Uterus (tissue), 4 donors: ENCODE measurements at places on chromosomes 4 and X. TPM values are rescaled to one million over a fixed set of nuclear protein-coding genes. Genes with fewer than 3 reads are reported as not detected.

DNA sequence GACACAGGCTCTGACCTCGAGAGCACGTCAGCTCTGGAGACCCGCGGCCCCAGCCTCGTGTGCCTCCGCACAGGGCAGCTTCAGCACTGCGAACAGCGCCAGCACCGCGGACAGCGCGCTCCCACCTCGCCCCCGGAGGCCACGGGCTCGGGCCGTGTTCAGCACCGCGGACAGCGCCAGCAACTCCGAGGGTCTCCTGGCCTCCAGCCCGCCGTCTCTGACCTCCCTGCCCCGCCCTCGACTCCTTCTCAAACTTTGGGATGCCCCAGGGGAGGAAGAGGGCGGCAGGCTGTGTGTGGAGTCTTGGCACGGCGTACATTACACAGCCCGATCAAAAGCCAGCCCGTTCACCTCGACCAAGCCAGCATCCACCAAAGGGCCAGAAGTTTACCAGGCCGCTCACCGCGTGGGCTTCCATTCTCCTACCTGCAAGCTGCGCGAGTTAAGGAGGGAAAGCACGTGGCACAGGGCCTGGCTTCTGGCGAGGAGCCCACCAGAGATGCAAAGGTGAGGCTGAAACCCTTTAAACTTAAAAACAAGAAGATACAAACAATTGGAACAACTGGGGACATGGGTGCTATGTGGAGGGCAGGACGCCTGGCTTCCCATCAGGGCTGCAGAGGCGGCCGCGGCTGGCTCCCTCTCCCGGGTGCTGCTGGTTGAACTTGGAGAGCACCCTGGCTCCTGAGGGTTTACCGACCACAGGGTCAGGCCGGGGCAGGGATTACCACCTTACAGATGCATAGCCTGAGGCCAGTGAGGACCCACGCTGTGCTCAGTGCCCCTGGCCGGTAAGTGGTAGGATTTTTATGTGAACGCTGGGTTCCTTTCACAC is 4.5 kb upstream of the NKX1-1 start:
- H3K36me3 ChIP-seq = no peaks in the 10 kb centered on the region
- H3K4me1 ChIP-seq = peaks cover 19% of the 10 kb centered on the region
- H3K4me3 ChIP-seq = no peak overlapping the region
- H3K27me3 ChIP-seq = peaks cover 17% of the 10 kb centered on the region
- no peak for DNase-seq

- no peak overlapping the region for H3K27ac ChIP-seq
- H3K4me1 ChIP-seq = no peaks in the 10 kb centered on the region
- no peaks in the 10 kb centered on the region for H3K36me3 ChIP-seq
- DNase-seq = no peak
- H3K27me3 ChIP-seq = no peaks in the 10 kb centered on the region
- no peak overlapping the region for H3K4me3 ChIP-seq
These were observed 1049.2 kb upstream of the INTU start for GRCh38 chr4:126583509-126583908.

DNA sequence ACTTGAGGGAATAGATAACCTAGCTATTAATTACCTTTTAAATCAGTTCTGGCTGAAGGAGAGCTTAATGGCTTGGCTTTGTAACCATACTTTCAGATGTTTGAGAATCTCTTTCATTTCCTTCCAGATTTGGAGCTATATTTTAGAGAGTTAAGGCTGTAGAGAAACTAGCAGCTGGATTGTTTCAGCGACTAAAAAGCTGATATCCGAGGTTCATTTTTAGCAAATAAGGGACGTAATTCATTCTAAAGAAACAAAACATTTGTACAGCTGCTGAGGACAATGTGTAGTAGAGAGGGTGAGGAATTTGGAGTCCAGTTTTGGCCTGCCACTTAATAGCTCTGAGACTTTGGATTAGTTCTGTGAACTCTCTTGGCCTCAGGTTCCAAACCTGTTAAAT is 12.2 kb downstream of the OSTC start:
- H3K27me3 ChIP-seq = no peaks in the 10 kb centered on the region
- H3K36me3 ChIP-seq = no peaks in the 10 kb centered on the region
- no peaks in the 10 kb centered on the region for H3K4me1 ChIP-seq
- no peak overlapping the region for H3K4me3 ChIP-seq
- DNase-seq = no peak

DNA sequence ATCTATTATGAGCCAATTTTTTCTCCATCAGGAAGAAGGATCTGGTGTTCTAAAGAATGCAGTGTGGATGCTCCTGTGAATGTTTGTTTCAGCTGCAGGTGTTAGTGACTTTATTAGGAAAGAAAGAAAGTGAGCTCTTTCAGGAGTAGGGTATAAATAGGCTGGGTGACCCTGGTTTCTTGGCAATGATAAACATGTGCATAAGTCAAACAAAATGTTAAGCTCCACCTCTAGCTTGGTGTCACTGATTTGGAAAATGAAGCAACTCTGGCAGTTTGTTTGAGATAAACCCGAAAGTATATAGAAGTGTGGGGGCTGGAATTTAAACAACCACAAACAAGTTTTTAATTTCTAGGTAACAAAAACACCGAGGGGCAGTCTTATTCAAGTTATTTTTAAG is 152.3 kb downstream of the COL4A6 start:
- no peaks in the 10 kb centered on the region for H3K4me1 ChIP-seq
- no peaks in the 10 kb centered on the region for H3K27me3 ChIP-seq
- H3K27ac ChIP-seq = no peak overlapping the region
- no peak overlapping the region for H3K4me3 ChIP-seq
- no peak for DNase-seq
- H3K36me3 ChIP-seq = no peaks in the 10 kb centered on the region

The LRRC66 gene
- total RNA-seq = not detected

The TSC22D3 gene
- 562 TPM for total RNA-seq

The CLCN4 gene
- 1.8 TPM for total RNA-seq

GRCh38 chr4:125319311-125319710 is 4.6 kb downstream of the FAT4 start:
- no peak for DNase-seq
- no peaks in the 10 kb centered on the region for H3K4me1 ChIP-seq

The POLN gene
- total RNA-seq = 0.26 TPM

DNA sequence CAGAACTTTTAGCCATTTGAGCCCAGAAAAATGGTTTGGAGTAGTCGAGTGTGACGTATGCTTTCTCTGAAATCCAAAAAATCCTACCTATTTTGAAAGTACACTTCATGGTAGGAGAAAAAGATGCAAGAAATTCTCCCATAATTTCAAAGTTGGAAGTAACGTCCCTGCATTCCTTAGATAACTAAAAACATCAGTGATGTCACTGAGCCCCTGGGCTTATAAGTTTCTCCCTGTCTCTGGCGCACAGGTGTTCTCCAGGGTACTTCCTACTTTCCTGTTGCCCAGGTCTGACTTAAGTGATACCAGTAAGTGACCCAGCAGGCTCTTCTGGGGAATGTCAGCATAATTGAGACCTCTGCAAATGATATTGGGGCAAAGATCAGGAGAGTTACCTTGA is 90.5 kb upstream of the WDR1 start:
- no peaks in the 10 kb centered on the region for H3K4me1 ChIP-seq
- H3K4me3 ChIP-seq = no peak overlapping the region
- H3K27me3 ChIP-seq = no peaks in the 10 kb centered on the region

The SEL1L3 gene
- total RNA-seq = 30.0 TPM

DNA sequence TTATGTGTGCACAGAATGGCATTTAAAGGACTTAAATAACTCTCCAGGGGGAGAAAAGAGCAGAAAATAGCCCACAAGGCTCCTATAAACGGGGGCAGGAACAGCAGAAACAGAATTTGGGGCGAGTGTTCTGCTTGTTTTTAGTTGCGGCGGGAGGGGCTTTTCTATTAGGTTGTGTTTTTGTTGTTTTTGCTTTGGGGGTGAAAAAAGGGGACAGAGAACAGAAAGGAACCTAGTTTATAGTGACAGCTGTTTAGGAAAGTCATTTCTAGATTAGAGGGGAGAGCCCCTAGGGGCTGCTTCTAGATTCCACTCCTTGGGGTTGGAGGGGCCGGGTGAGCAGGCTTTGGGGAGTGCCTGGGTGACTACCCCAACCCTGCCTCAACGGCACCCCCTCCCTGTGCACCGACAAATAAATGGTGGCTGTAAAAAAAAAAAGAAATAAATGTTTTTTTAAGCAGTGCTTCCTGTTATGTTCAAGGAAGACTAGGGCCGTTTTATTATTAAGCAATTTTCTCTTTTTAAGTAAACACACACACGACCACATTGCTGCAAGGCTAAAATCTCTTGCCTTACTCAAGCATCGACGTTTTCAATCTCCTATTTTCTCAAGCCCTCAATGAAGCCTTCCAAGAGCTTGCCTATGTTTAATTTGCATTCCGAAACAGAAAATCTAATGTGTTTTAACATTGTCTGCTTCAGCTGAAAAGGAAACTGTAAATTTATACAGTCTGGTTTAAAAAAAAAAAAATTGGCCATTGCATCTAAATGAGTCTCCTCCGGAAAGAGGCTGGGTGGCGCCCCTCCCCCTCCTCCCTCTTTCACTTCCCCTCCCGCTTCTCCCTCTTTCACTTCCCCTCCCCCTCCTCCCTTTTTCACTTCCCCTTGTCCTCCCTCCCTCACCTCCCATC is 123.3 kb upstream of the TBL1X start:
- no peaks in the 10 kb centered on the region for H3K4me1 ChIP-seq
- DNase-seq = peak; percentile 51
- no peaks in the 10 kb centered on the region for H3K36me3 ChIP-seq
- H3K27ac ChIP-seq = peak overlapping the region; percentile 84
- no peak overlapping the region for H3K4me3 ChIP-seq

GRCh38 chr4:69038582-69038981 is 57.7 kb upstream of the UGT2B7 start:
- no peak overlapping the region for H3K4me3 ChIP-seq
- H3K27me3 ChIP-seq = no peaks in the 10 kb centered on the region
- H3K36me3 ChIP-seq = no peaks in the 10 kb centered on the region
- no peaks in the 10 kb centered on the region for H3K4me1 ChIP-seq

GRCh38 chrX:110012818-110013485 is 10.0 kb downstream of the TMEM164 start:
- H3K4me3 ChIP-seq = no peak overlapping the region
- H3K36me3 ChIP-seq = no peaks in the 10 kb centered on the region
- H3K27me3 ChIP-seq = no peaks in the 10 kb centered on the region
- H3K27ac ChIP-seq = no peak overlapping the region
- H3K4me1 ChIP-seq = no peaks in the 10 kb centered on the region
